ENCODE measurements at places on chromosomes 7 and 10.

GRCh38 chr10:62744136-62744535 lies 60.4 kb upstream of the ADO start:
- no peaks in the 10 kb centered on the region for H3K27me3 ChIP-seq
- no peak overlapping the region for H3K27ac ChIP-seq
- H3K36me3 ChIP-seq: no peaks in the 10 kb centered on the region
- DNase-seq: no peak

- no peaks in the 10 kb centered on the region for H3K27me3 ChIP-seq
- H3K36me3 ChIP-seq: no peaks in the 10 kb centered on the region
- no peak overlapping the region for H3K27ac ChIP-seq
Observed at GRCh38 chr10:17435187-17435586, 19.2 kb downstream of the ST8SIA6 start.

DNA sequence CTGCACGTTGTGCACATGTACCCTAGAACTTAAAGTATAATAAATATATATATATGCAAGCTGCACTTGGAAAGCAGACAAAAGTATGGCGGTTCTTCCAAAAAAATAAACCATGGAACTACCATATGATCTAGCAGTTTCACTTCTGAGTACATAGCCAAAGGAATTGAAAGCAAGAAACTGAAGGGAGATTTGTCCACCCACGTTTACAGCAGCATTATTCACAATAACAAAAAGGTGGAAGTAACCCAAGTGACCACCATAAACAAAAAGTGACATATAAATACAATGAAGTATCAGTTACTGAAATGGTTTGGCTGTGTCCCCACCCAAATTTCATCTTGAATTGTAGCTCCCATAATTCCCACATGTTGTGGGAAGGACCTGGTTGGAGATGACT lies 525.3 kb upstream of the CELF2 start:
- H3K36me3 ChIP-seq: no peaks in the 10 kb centered on the region
- no peaks in the 10 kb centered on the region for H3K4me1 ChIP-seq
- no peak overlapping the region for H3K4me3 ChIP-seq
- no peaks in the 10 kb centered on the region for H3K27me3 ChIP-seq

GRCh38 chr10:105742184-105742583 lies 1101.1 kb downstream of the SORCS3 start:
- no peaks in the 10 kb centered on the region for H3K36me3 ChIP-seq
- H3K4me1 ChIP-seq: no peaks in the 10 kb centered on the region
- no peak overlapping the region for H3K27ac ChIP-seq
- H3K4me3 ChIP-seq: no peak overlapping the region
- no peaks in the 10 kb centered on the region for H3K27me3 ChIP-seq

DNA sequence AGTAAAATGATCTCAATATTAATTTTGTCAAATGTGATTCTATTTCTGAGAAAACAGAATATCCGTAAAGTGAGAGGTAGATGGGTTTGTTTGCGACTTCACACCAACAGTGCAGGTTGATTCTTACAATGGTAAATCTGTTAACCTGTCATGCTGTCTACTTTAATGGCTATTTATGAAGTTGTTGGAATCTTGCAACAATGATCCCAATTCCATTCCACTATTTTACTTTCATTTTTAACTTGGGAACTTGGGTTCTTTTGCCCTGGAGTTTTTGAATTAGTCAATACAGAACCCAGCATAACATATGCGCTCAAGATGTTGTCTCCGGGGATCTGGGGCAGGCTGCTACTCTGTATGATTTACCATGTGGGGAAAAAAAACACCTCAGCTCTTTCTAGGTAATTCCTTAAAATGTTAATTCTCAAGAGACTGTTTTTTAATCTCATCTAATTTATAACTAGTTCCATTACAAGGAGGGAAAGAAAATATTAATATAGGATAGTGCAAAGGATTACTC lies 1.2 kb downstream of the LGI1 start:
- no peaks in the 10 kb centered on the region for H3K27me3 ChIP-seq
- H3K4me3 ChIP-seq: no peak overlapping the region
- H3K36me3 ChIP-seq: no peaks in the 10 kb centered on the region
- no peak for DNase-seq
- H3K4me1 ChIP-seq: no peaks in the 10 kb centered on the region

- no peaks in the 10 kb centered on the region for H3K36me3 ChIP-seq
- H3K27me3 ChIP-seq: no peaks in the 10 kb centered on the region
- DNase-seq: peak; percentile 34
Observed at GRCh38 chr10:37856881-37857286, 526 bp downstream of the ZNF248 start.

DNA sequence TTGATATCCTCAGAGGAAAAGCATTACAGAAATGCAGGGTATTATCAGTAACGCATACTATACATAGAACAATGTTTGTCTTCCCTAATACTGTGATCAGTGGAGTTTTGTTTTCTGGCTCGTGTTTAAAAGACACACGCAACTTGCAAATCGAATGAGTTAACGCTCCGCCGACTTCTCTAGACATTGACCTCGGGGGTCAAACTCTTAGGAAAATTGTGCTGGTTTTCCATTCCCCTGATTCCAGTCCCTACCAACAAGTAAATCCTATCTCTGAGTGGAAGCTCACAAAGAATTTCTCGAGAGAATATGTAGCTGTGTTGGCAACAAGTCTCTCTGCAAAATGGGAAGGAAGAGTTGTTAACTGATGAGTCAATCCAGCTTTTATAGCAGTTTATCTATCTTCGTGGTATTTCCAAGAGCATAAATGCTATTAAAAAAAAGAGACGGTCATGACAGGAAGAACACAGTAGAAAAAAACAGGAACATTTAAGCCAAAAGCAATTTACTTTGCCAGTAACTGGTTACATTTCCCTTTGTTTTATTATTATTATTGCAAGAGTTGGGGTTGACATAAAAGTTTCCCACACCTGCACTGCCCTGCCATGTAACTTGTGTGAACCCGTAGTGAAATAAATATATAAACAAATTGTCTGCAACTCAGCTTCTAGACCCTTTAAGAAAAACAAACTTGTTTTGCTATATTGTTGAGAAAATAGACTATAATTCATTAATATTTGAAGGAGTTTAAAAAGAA lies 144.4 kb downstream of the ARID5B start:
- peak overlapping the region; percentile 90 for H3K27ac ChIP-seq
- H3K4me3 ChIP-seq: no peak overlapping the region
- no peaks in the 10 kb centered on the region for H3K4me1 ChIP-seq
- H3K36me3 ChIP-seq: no peaks in the 10 kb centered on the region

GRCh38 chr10:29102636-29103035 lies 186.2 kb upstream of the LYZL1 start:
- no peak overlapping the region for H3K4me3 ChIP-seq
- no peak overlapping the region for H3K27ac ChIP-seq
- H3K36me3 ChIP-seq: no peaks in the 10 kb centered on the region
- no peaks in the 10 kb centered on the region for H3K4me1 ChIP-seq
- H3K27me3 ChIP-seq: no peaks in the 10 kb centered on the region
- no peak for DNase-seq

DNA sequence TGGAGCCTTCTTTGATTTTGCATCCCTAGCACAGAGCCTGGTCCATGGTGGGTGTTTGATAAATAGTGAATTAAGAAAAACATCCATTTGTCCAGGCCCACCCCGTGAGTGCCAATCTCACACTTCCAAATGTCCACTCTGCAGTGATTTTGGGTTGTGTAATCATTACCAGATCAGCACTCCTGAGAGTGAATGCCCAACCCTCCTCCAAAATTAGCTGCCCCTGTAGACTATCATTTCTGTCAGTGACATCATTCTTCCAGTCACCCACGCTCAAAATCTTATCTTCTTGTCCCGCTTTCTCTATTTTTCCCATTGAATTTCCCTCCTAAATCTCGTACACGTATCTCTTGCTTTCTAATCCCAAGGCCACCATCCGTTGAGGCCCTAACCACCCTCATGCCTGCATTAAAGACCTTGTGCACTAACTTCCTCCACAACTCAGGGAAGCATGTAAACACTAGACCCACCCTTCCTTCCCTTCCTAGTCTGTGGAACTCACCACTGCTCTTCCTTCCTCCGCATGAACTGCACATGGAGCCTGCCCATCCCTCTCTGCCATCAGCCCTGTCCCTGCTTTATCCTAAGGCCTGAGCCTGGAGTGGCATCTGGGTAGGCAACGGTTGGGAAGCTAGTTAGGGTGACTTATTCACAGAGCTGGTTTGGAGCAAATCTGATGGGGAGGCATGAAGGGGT lies 32.8 kb downstream of the PIK3AP1 start:
- no peaks in the 10 kb centered on the region for H3K27me3 ChIP-seq
- no peak for DNase-seq
- H3K4me1 ChIP-seq: no peaks in the 10 kb centered on the region

DNA sequence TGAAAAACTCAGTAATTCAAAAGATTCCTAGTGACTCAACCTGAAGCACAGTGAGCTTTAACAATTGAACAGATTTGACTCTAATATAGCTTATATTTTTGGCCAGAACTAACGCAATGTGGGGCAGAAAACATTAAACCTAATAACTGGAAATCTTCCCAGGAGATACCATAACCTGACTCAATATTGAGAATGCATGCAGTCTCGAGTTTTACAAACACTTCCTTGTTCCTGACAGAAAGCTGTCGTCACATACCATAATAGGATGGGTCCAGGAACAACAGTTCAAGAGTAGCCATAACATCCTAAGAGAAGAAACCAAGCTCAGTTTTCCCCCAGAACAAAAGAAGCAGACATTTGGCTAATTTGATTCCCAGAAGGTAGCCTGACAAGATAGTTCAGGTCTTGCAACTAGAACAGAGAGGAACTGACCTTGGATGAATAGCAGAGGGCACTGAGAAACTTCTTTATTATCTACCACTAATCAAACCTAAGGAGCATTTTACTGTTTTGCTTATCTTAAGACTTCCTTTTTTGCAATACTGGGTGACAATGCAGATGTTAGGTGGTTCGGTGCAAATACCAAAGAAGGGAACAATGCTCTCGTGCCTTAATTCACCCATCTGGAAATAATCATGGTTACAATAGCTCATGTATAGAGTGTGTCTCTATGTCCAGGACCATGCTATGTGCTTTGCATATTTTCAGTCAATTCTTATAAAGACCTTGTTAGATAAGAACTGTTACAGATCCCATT lies 38.6 kb upstream of the ACSL5 start:
- no peaks in the 10 kb centered on the region for H3K4me1 ChIP-seq
- H3K27ac ChIP-seq: no peak overlapping the region
- no peak overlapping the region for H3K4me3 ChIP-seq
- H3K27me3 ChIP-seq: no peaks in the 10 kb centered on the region
- no peak for DNase-seq
- H3K36me3 ChIP-seq: no peaks in the 10 kb centered on the region

DNA sequence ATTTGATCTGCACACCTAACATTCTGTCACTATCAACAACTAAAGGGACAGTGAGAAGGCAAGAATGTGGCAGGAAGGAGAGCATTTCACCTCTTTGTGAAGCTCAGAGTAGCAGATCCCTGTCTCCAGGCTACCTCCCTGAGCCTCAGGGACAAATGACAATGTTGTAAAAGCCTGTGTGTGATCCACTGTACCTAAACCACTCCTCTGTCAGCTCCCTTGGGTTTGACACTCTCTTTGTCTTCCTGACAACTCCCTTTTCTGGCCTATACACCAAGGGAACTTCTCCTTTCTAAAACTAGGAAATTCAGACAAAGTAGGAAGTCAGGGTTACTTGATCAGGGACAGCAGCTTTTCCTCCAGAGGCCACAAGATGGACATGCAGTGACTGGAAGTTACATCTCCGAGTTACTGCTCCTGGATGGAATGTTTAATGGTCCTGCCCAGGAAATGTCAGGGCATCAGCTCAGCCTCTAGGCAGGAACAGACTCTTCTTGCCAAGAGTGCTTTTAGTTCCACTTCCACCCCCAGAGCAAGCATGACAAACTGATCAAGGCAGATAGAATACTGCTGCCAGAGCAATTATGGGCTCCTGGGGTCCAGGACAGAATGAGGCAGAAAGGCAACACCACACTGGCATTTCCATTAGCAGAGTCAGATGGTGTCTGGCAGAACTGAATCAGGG lies 1014.5 kb upstream of the LRRTM3 start:
- H3K27me3 ChIP-seq: no peaks in the 10 kb centered on the region
- H3K36me3 ChIP-seq: no peaks in the 10 kb centered on the region
- DNase-seq: no peak
- H3K27ac ChIP-seq: no peak overlapping the region
- no peaks in the 10 kb centered on the region for H3K4me1 ChIP-seq

DNA sequence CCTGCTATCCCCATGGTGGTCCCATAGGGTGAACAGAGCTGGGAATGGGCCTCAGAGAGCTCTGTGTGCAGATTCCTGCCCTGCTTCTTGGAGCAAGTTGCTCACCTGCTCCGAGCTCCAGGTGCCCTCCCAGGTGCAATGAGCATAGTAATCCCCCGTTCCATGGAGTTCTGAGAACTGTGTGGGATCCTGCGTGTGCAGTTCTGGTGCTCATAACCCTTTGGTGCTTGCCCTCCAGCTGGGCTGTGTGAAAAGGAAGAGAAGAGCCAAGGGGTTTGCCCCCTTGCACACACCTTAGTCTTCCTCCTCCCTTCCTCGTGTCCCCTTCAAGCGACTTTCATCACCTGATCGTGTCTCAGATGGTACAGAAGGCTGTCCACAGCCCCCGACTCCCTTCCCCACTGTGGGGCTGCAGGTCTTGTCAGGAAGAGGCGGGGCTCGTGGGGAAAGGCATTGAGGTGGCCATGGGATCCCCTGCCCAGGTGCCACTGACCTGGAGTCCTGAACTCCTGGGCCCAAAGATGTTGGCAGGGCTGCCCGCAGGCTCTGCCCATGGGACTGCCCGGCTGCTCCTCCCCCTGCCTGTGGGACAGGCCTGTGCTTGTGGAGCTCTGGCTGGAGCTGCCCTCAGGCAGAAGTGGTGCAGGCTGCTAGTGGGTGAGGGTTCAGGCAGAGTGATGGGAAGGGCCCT lies 21.9 kb upstream of the ZNF488 start:
- no peak for DNase-seq
- H3K4me1 ChIP-seq: no peaks in the 10 kb centered on the region
- H3K27me3 ChIP-seq: no peaks in the 10 kb centered on the region

DNA sequence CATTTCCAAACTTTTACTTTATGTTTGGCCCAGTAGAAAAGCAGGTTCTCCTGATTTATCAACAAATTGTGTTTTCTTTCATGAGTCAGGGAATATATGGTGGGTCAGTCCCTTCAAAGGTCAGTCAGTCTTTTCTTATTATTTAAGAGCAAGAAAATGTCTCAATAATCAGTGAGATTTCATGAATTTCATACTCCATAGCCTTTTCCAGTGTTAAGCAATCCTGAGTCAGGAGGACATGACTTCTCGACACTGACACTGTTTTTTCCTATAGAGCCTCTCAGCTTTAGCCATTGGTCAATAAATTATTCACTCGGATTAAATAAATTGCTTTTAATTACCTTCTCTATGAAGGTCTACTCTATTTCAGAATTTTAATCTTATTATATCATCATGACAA lies 334.5 kb downstream of the SORCS1 start:
- no peak for DNase-seq
- H3K27ac ChIP-seq: no peak overlapping the region
- no peaks in the 10 kb centered on the region for H3K4me1 ChIP-seq
- H3K36me3 ChIP-seq: no peaks in the 10 kb centered on the region
- H3K4me3 ChIP-seq: no peak overlapping the region
- H3K27me3 ChIP-seq: no peaks in the 10 kb centered on the region

GRCh38 chr7:30469303-30469702 lies 9.3 kb downstream of the NOD1 start:
- DNase-seq: peak; percentile 87
- peak overlapping the region; percentile 90 for H3K27ac ChIP-seq
- no peaks in the 10 kb centered on the region for H3K36me3 ChIP-seq
- H3K27me3 ChIP-seq: no peaks in the 10 kb centered on the region
- peaks cover 13% of the 10 kb centered on the region for H3K4me1 ChIP-seq

GRCh38 chr7:106573738-106574137 lies 87.2 kb downstream of the CCDC71L start:
- H3K27me3 ChIP-seq: no peaks in the 10 kb centered on the region
- H3K27ac ChIP-seq: no peak overlapping the region
- DNase-seq: no peak
- H3K36me3 ChIP-seq: no peaks in the 10 kb centered on the region
- no peaks in the 10 kb centered on the region for H3K4me1 ChIP-seq

Measured in uterus (tissue), 4 donors.